ENCODE measurements at places on chromosomes 3 and 15.

DNA sequence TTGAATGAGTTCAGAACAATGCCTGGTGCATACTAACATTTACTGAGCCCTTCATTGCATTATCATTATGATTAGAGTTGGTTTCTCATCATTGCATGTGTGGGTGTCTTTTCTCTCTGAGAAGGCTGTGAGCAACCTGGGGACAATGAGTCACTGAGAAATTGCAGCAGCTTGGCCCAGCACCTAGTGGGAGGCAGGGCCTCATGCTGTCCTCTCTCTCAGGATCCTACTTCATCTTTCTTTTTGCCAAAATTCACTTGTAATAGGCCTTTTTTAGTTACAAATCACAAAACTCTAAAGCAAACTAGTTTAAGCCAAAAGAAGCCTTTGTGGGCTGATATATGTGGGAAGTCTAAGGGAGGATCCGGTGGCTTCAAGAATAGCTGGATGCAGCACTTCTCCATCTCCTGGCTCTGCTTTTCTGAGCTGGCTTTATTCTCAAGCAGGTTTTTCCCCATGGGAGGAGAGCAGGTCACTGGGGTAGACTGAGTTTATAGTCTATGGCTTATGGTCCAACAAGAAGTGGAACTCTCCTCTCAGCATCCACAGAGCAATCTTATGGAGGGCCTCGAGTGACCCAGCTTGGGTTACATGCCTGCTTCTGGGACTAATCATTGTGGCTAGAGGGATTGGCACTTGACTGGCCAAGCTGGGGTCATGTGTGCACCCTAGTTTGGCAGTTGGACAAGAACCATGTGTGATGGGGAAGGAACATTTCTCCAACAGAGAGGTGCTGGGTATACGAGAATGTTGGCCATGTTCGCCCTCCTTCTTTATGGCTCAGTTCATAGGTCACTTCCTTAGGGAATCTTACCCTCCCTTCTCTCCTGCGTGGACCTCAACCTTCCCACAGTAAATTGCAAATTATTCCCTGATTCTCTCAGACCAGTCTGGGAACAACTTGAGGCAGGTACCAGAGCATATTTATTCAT, 8.7 kb upstream of the CAMK1 start:
- peak; percentile 61 for DNase-seq

DNA sequence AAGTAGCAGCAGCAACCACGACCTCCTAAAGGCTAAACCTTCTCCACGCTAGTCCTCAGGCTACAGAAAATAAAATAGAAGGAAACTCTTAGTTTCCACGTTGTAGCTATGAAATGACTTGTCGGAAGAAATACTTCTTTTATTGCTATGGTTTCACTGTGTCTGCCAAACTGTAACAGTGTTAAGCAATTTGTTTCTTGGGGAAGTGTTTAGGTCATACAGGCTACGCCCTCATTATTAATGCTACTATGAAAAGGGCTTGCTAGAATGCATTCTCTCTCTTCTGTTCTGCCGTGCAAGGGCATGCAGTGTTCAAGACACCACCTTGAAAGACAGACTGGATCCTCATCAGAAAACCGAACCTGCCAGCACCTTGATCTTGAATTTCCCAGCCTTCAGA, 462.7 kb downstream of the PLOD2 start:
- DNase-seq: no peak

GRCh38 chr3:24433838-24434591, 60.6 kb downstream of the THRB start:
- no peak for DNase-seq

DNA sequence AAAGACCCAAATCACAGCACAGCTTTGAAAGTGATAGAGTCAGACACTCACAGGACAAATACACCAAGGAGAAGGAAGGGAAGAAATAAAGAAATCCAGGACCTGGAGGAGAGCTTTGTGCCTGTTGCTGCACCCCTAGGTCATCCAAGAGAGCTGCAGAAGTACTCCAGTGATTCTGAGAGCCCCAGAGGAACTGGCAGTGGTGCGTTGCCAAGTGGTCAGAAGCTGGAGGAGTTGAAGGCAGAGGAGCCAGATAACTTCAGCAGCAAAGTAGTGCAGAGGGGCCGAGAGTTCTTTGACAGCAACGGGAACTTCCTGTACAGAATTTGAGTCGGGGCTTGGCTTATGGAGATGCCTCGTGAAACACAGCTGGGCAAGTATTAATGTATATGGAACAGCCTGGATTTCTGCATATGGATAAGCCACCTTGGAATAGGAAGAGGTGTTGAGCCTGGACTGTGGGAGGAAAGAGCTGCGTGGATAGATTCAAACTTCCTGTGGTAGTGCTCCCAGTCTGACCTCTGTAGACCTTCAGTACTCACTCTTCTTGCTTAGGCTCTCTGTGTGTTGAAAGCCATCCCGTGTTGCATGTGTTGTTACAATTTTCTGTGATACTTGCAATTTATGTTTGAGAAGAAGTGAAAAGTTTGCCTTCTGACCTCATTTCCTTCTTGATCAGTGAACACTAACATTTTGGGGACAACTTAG, 6.1 kb downstream of the NGRN start:
- no peak for DNase-seq

- DNase-seq: no peak
Measured at GRCh38 chr3:78613421-78613879, 1154.3 kb downstream of the ROBO1 start.

Data from kidney tubule cell (primary cell).